ENCODE measurements at places on chromosomes 2 and 18.

DNA sequence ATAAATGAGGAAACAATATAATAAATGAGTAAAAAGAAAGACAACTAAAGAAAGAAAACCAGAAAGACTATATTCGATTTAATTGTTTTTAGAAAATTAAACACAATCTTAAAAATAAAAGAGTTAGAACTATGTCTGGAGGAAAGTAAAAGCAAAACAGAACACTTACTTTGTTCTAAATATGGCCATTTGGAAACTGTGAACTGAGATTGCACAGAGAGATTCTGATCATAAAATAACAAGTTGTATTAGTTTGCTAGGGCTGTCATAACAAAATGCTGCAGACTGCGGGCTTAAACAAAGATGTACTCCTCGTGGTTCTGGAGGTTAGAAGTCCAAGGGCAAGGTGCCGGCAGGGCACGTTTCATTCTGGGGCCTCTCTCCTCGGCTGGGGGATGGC lies 128.1 kb upstream of the AQP4 start:
- no peak for DNase-seq

DNA sequence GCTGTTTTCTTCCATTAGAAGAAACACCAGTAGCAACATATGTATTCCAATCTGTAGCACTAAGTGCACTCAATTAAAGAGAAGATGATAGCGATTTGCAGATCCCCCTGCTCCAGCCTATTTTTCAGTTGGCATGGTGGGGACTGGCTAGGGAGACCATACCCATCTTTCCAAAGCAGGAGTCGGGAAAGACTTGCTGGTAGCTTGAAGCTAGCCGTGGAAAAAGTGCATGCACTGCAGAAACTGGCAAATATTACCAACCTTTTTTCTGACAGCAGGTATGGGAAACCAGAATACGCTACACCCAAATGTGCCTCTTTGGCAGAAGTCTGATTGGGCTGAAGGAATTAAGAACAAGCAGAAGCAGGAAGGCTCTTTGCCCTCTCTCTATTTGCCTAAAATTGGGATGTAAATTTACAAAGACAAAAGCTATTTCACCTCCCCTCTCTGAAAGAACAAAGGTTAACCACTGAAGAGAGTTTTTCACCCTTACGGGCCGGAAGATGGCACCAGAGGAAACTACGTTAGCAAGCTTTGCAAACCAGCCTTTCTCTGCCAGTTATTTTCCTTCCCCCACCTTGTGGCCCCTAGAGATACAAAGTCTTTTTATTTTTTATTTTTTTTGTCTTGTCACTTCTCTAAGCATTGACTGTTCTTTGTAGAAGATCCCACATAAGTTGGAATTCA lies 273.1 kb downstream of the DLGAP1 start:
- no peak for DNase-seq

DNA sequence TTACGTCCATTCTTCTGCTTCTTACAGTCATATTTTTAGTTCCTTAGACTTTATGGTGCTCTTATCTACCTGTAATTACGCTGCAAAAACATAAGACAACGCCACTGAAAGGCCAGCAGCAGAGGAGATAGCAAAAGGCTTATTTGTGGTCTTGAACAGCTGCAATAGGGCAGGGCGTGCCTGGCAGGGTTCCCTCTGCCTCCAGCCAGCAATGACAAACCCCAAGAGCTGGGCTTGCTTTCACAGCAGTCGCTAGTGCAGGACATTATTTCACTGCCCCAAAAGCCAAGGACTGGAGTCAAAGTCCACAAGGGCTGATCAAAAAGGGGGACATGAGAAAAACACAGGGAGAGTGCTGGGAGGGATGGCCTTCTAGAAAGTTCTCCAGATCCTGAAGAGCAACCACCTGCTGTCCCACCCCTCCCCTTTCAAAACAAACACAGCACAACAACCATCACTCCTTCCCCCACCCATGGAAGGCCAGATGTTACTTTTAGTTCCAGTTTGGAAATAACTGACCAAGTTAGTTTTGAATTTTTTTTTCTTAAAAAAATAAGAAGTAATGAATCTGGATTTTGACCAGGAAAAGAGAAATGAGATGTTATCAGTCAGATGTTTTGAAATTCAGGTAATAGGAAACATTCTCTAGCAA lies 127.8 kb downstream of the RBMS1 start:
- DNase-seq = no peak

- no peak for DNase-seq
Measured at GRCh38 chr2:68812251-68812650, 58.9 kb downstream of the BMP10 start.

- DNase-seq = no peak
Measured at GRCh38 chr2:240456447-240457222, 21.2 kb downstream of the GPC1 start.

DNA sequence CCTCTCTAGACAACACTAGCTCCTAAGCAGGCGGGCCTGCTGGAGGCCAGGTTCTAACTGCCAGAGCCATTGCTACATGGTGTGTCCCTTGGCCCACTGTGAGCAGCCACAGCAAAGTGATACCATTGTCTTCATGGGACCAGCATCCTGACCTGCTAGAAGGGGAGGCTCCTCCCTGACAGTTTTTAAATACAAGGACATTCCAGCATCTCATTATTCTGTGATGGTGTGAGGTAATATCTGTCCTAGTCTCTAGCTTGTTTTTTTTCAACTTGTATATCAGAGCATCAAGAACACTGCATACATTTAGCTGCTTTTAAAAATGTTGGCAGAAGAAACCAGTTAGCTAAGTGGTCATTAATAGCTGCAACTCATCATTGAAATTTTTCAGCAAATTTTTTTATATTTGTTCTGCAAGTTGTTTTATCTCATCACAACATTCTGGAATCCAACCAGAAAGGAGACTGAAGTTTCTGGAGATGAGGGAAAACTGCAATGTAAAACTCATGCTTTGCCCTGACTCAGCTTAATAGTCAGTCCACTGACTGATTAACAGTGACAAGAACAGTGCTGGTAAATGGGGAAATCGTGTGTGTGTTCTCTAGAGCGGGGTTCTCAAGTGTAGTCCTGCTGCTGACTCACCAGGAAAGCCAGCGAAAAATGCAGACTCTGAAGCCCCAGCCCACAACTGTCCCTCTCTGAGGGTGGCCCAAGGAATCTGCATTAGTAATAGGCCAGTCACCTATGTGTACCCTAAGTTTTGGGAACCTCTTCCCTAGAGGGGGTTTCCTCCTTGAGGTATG lies 17.8 kb downstream of the MAPRE3 start:
- no peak for DNase-seq

GRCh38 chr18:34248727-34249126 lies 24.0 kb upstream of the NOL4 start:
- DNase-seq = no peak

- no peak for DNase-seq
Measured at GRCh38 chr2:12548906-12549305, 167.8 kb upstream of the TRIB2 start.

GRCh38 chr2:68463287-68463877 lies 3.7 kb downstream of the FBXO48 start:
- DNase-seq = peak; percentile 22

DNA sequence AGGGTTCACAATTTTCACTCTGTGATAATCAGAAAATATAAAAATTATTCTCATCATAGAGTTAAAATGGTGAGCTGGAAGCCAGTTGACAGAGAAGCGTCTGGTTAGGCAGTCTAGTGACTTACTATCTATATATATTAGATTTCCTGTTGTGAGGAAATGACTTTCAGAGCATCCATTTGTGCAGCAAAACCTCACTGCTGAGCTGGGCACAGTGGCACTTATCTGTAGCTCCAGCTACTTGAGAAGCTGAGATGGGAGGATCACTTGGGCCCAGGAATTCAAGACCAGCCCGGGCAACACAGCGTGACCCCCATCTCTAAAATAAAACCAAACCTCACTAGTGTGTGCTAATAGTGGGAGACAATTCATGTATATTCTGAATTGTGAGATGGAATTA lies 7.2 kb upstream of the KIAA2012 start:
- no peak for DNase-seq

GRCh38 chr2:205001300-205001966 lies 456.2 kb downstream of the PARD3B start:
- DNase-seq = no peak

- DNase-seq = no peak
Measured at GRCh38 chr2:222218786-222219185, 80.0 kb downstream of the PAX3 start.

GRCh38 chr2:112690853-112691401 lies 29.9 kb upstream of the NT5DC4 start:
- peak; percentile 67 for DNase-seq

All from NCI-H146 (cell line).